ENCODE measurements at places on chromosomes 2 and 18.

DNA sequence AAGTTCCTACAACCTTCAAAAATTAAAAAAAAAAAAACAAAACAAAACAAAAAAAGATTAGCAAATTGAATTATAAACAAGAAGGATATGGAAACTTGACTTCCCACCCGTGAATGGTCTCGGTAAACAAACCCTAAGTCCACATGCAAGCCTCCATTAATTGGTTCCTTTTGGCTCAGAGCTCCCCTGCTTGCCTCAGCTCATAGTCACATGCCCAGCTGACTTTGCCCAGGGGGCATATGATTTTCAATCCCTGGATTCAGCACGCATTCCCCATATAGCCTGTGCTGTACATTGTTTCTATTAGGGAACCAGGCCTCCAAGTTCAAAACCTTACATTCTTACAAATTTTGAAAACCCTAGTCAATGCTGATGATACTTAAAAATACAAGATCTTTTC, 95.0 kb downstream of the PID1 start:
- no peak for DNase-seq

DNA sequence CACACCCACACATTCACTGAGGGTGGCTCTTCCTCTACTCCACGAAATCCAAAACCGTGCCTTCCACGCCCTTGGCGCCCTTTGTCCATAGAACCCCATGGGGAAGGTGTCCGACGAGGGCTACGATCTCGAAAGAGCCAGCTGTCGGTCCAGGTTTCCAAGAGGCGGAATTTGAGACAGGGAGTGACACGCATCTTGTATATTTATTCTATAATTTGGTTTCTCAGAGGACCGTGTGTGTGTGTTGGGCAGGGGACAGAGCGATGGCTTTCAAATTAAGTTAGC, 726 bp downstream of the C2orf69 start:
- DNase-seq: no peak

GRCh38 chr18:65983750-65984149, 232.9 kb downstream of the CDH7 start:
- DNase-seq: no peak

DNA sequence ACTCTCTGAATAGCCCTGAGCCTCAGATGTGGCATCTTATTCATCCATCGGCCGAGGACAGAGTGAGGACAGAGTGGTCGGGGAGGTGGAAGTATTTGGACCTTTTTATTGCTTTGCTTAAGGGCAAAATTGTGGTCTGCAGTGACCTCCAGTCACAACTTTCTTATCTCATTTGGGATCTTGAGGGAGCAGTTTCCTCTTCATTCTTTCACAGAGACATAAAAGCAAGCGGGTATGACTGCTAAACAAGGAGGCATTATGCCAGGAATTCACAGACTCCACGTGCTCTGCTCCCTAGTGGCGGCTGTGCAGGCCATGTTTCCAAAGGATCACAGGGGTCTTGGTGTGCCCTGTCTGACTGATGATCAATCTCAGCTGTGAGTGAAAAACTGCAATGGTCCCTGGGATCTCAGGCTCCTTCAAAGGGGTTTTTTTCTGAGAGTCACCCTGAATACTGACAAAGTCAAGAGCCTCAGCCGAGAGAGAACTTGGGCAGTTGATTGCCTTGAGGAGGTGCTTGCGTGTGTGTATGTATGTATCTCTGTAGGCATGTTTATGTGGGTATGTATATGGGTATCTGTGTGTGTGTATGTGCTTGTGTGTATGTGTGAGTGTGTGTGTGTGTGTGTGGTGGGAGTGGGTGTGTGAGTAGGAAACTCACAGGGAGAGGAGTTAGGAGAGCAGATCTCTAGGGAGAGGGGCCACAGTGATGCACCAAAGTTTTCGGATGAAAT, 47.7 kb downstream of the RAPGEF4 start:
- peak; percentile 85 for DNase-seq

DNA sequence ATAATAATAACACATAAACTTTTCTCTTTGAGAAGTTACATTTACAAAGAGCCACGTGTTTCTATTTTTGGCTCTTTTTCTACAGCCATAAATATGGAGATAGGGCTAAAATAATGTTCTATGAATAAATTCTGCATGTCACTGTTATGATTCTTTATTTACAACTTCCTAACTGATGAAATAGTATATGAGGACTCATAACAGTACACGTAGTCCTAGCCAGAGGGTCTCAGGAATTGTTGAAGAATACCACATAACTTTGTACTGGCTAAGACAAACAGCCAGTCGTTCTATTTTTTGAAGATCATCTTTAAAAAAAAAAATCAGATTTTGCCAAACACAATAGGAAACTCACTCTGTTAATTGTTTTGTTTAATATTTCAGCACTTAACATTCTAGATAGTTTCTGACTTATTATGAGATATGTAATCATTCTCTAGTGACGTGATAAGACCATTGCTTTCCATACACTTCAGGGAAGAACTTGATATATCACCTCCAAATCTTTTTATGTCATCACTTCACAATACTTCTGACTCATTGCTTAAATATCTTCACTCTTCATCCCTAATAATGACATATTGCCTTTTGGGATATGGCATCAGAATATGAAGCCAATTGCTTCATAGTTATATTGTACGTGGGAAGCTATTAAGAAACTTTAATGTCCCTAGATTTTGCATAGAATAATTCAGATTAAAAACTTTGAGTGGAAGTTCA, 256.1 kb downstream of the XIRP2 start:
- peak; percentile 9 for DNase-seq

GRCh38 chr2:191968120-191968519, 121.2 kb upstream of the CAVIN2 start:
- DNase-seq: no peak

- DNase-seq: no peak
These were observed 16.2 kb upstream of the PDE11A start for GRCh38 chr2:178088774-178089270.

DNA sequence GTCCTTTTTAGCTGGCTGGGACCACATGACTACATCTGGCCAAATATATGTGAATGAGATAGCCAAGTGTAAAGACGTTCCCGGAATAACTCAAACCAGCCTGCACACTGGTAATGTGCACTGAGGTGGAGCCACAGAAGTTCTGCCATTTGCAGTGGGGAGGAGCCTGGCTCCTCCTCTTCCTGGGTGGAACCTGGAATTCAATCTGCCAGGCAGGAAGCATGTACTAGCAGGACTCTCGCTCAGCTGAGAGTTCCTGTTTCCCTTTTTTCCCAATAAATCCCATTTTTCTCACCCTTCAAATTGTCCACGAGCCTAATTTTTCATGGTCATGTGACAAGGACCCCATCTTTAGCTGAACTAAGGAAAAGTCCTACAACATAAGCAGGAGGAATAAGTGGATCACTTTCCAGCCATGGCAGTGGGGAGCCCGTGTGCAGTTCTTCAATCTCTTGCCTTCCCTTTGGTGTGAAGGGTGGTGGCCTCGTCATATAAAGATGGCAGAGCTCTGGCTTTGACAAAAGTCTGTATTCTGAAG, 183.2 kb downstream of the UXS1 start:
- no peak for DNase-seq

DNA sequence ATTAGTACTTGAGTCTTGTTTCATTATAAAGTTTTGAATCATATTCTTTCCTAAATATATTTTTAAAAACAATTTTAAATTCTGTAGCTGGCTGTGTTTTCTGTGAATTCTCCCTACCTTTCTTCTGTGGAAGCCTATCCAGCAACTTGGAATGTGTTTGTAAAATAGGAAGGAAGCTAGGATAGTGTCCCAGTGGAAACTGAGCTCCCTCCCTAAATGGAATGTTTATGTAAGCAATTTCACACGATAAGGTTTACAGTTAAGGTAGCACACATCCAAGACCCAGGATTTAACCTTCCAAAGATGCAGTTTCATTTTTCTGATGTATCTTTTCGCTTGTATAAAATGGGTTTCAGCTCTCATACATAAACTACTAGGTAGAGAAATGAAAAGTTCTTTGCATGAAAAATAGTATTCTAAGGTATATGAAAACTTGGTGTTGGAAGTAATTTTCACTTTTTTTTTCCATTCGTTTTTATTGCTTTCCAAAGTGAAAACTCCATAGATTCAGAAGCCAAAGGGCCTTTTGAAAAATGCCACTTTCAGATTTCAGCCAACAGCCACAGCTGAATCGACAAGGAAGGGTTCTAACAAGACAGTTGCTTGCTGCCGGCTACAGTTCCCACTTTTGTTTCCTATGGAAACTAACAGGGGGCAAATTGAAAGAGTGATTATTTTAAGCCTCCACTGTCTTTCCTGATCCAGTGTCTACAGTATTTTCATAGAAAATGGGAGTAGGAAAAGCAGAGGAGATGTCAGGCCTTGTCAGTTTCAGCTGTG, 405.1 kb upstream of the POU3F3 start:
- no peak for DNase-seq

- no peak for DNase-seq
These were observed 14.9 kb downstream of the L3MBTL4 start for GRCh38 chr18:6399776-6400175.

DNA sequence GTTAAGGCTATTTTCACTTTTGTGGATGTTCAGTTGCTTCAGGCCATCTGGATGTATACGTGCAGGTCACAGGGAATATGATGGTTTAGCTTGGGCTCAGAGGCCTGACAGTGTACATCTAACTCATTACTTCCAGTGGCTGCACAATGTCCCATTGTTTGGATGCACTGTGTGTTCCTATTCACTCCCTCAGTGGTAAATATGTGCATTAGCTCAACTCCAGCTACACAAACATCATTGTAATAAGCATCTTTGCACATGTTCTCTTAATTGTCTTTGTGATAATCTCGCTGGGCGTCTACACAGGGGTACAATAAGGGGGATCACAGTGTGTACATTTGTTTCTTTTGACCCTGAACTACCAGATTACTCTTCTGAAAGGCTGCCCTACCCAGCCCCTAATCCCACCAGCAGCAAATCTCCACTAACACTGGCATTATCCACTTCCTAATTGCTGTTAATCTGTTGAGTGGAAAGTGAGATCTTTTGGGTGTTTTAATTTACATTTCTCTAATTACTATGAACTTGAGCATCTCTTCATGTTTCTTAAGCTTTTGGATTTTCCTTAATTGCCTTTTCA, 56.1 kb upstream of the POLE4 start:
- DNase-seq: no peak

- DNase-seq: peak; percentile 43
These were observed 160.7 kb upstream of the SP5 start for GRCh38 chr2:170554278-170554955.

DNA sequence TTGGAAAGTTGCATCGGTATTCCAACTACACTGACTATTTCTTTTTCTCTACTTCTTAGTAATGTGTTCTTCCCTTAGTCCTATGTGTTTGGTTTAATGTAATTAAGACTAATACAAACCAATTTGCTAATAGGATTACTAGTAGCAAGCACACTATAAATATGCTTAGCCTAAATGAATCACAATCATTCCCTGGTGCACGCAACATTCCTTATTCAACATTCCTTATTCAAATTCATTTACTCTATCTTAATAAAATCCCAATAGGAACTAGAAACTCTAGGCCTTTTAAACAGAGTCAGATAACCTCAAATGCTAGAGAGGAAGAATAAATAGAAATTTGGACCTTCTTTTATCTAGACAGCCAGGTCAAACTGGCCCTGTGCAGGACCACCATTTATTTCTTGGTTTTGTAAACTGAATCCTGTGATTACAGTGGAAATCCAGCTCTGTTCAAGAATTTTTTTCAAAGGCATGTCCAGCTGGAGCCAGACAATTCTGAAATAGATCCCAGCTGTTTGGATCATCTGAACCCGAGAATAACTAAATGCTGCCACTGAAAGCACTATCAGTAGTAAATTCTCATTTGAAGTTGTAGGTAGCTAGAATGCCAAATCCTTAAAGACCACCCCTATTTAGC, 103.1 kb downstream of the PPP1R1C start:
- peak; percentile 6 for DNase-seq

DNA sequence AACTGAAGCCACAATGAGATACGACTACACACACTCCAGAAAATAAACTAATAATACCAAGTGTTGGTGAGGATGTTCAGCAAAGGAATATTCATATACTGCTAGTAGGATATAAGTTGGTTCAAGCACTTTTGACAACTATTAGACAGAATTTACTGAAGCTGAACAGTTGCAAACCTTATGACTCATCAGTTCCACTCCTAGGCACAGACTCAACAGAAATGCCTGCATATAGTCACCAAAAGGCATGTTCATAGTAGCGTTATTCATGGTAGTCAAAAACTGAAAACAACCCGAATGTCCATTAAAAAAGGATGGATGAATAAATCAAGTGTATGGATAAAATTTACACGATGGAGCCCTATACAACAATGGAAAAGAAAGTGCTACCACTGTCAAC, 232.0 kb downstream of the ANAPC1 start:
- no peak for DNase-seq

- DNase-seq: no peak
These were observed 30.3 kb upstream of the TLK1 start for GRCh38 chr2:171191021-171191420.

DNA sequence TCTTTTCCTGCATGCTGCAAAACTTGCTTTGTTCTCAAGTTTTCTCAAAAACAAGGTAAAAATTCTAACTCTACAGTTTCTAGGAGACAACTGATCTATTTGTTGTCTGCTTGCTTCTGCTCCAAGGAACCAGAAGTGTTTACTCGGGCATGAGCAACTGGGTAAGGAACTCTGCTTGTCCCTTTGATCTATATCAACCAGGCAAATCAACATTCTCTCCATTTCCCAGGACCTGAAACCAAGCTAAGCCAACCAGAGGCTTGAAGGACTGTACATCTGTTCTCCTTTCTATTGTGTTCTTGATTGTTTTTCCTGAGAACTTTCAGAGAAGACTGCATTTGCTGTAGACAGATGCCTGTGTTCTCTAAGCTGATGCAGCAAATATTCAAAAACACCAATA, 335.0 kb upstream of the KCNH7 start:
- no peak for DNase-seq

- no peak for DNase-seq
These were observed 15.9 kb downstream of the FAM171B start for GRCh38 chr2:186709529-186710450.

GRCh38 chr2:105194022-105194675, 47.4 kb upstream of the GPR45 start:
- no peak for DNase-seq

GRCh38 chr2:8197101-8197500, 484.8 kb upstream of the ID2 start:
- DNase-seq: peak; percentile 24

GRCh38 chr18:74291472-74291770, 342 bp downstream of the CYB5A start:
- no peak for DNase-seq

- no peak for DNase-seq
These were observed 503.6 kb upstream of the TNP1 start for GRCh38 chr2:217363470-217363869.
